Mononuclear cell (primary cell): ENCODE measurements at places on chromosomes 13 and 19. TPM values are rescaled to one million over a fixed set of nuclear protein-coding genes. Genes with fewer than 3 reads are reported as not detected.

The CD33 gene
- 24.5 TPM for total RNA-seq

The ZNF701 gene
- total RNA-seq: 9.3 TPM

The KLF16 gene
- total RNA-seq: 12.4 TPM

The ZNF486 gene
- total RNA-seq: 4.0 TPM

The POGLUT2 gene
- not detected for total RNA-seq
